ENCODE measurements at places on chromosomes 1 and 21.

DNA sequence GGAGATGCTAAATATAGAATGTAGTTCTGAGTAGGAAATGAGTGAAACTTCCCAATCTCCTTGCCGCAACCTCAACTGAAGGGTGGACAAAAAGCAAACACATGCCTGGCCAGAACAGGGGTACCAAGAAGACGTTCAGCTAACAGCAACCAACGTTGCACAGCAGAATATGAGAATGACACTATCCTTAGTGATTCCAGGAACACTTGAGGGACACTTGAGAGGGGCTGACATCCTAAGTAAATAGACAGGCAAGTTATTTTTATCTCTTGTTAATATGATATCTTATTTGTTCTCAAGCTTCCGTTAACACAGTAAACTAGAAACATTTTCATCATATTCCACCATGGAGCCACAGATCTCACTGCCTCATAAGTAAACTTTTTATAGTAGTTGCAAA is 908 bp downstream of the KRTAP19-1 start:
- no peak for DNase-seq

- DNase-seq: no peak
Observed at GRCh38 chr1:27650171-27650538, 15.2 kb upstream of the FGR start.

GRCh38 chr1:234965111-234965510 is 163.5 kb downstream of the TOMM20 start:
- no peak for DNase-seq

GRCh38 chr1:10210841-10211804 is 753 bp downstream of the KIF1B start:
- no peak for DNase-seq

DNA sequence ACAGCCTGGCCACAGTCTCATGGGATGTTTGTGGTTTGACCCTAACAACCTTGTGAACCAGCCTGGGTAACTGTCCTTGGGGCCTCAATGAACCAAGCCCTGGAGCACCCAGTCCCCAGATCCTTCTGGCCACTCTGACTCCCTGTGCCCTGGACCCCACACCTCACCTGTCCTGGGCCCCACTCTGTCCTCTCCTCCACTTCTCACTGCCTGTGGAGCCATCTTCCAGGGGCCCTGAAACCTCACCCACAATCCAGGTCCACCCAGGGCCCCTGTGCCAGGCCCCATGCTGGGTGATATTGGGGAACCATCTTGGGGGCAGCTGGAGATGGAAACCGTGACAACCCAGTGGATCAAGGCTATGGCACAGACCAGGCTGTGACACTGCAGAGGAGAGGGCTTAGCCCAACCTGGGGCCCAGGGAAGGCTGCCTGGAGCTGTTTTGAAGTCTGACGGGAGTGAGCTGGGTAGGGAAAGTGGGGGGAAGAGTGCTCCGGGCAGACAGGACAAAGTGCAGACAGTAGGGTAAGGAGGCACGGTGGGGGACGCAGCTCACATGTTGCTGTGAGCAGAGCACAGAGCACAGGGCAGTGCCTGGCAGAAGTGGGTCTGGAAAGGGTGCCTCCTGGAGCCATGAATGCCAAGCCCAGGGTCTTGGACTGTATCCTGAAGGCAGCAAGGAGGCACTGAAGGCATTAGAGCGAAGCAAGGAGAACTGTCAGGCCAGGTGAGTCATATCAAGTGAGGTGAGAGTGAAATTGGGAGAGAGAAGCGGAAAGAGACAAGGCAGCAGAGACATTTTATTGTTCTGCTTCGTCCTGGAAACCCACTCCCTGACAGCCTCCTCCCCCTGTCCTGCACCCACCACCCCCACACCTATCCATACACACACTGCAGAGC is 12.1 kb upstream of the LRP8 start:
- DNase-seq: no peak
